ENCODE measurements at places on chromosomes 7 and 10.

DNA sequence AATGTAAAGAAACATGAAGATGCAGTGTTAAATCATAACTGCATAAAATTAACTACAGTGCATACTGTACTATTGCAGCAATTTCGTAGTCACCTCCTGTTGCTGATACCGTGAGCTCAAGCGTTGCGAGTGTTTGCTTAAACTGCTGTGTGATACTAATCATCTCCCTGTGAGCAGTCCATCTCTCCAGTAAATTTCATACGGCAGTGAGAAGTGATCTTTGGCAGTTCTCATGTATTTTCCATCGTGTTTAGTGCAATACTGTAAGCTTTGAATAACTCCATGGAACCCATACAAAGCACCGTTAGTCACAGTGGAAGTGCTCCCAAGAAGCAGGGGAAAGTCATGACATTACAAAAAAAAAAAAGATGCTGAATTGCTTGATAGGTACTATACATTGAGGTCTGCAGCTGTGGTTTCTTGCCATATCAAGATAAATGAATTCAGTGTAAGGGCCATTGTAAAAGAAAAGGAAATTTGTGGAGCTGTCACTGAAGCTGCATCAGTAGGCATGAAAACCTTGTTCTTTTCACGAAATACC lies 360.4 kb downstream of the EXOC4 start:
- no peak for DNase-seq

GRCh38 chr10:28669227-28670173 lies 7.8 kb upstream of the BAMBI start:
- no peak for DNase-seq

DNA sequence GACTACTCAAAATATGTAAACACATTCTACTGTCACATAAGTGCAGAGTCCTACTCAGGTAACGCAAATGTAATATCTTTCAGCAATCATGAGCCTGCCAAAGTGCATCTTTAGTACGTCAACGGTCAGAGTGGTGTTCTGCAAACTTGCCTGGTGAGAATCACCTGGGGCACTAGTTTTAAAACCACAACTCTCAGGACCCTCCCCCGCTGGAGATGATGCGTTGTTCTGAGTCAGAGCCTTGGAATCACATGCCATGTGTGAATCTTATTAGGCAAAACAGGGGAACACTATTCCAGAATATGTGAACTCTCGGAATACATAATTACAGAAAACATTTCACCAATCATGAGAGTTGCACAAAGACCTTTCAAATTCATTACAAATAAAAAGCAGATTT lies 115.7 kb downstream of the TPK1 start:
- DNase-seq, result no peak

DNA sequence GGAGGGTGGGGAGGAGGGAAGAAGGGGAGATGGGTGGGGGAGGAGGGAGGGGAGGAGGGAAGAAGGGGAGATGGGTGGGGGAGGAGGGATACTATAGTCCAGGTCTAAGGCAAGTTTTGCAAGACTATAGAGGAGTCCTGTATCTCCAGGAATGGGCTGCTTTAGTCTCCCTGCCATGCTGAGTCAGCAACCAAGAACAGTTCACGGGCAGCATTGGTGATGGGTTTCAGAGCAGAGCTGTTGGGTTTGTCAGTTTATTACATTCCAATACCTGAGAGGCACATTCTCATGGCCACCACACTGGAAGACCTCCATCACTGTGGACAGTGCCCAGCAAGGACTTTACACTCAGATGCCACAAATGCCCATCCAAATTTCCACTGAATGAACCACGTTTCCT lies 212.7 kb downstream of the GRM8 start:
- DNase-seq, result no peak

GRCh38 chr10:30984563-30985328 lies 46.9 kb downstream of the ZNF438 start:
- DNase-seq, result no peak

DNA sequence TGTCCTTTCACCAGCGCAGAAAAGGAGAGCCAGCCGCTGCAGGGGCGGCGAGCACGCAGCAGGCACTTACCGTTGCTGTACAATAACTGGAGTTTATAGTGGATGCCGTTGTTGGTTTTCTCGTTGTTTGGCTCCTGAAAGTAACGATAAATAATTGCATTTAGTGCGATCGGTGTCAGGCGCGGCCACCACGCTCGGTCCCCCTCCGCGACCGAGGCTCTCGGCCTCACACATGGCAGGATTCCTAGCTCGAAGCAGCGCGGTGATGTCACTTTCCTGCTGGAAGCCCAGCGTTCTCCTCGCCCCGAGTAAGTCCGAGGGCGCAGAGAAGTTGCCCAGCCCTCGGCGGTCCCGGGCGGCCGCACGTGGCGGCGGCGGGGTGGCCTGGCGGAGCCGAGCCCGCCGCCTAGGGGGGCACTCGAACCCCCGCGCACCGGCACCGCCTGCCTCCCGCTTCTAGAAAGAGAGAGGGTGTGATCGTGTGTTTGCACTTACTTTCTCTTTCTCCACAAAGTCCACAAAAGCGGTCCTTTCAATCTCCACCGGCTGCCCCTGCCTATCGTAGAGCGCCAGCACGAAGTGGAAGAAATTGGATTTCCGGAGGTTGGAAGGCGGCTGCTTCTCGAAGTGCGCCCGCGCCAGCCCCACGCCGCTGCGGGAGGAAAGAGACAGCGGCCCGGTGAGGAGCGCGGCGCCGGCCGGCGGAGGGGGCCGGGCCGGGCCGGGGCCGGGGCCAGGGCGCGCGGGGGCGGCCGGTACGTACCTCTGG lies 1.0 kb downstream of the EBF3 start:
- no peak for DNase-seq

- no peak for DNase-seq
These were observed 93.2 kb downstream of the TWIST1 start for GRCh38 chr7:19024261-19024660.

All from AG09319 (cell line).